SJSA1 (cell line): ENCODE measurements at places on chromosomes 2 and 18. TPM values are rescaled to one million over a fixed set of nuclear protein-coding genes. Genes with fewer than 3 reads are reported as not detected.

DNA sequence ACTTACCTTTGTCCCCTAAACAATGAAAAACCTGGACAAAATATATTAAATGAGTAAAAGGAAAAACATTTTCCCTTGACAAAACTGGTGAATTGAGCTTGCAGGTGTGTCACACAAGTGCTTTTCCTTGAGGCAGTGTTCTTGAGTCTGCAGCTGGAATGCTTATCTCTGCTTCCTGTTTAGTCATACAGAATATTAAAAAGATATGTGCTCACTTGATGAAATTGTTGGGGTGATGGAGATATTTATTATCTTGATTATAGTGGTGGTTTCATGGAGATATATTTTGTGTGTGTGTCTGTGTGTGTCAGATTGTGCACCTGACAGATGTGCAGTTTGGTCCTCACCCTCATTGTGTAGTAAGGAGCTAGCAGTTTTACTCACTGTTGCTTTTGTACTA lies 3.3 kb downstream of the TAF1B start:
- no peaks in the 10 kb centered on the region for H3K27me3 ChIP-seq
- peaks cover 56% of the 10 kb centered on the region for H3K36me3 ChIP-seq
- DNase-seq: no peak
- H3K4me3 ChIP-seq: no peak overlapping the region

GRCh38 chr18:8548186-8548585 lies 61.1 kb upstream of the RAB12 start:
- no peak overlapping the region for H3K4me3 ChIP-seq
- H3K27ac ChIP-seq: no peak overlapping the region
- H3K36me3 ChIP-seq: no peaks in the 10 kb centered on the region
- peaks cover 25% of the 10 kb centered on the region for H3K27me3 ChIP-seq
- no peak for DNase-seq

The C2orf81 gene
- total RNA-seq: 0.34 and 1.3 TPM in 2 replicates

DNA sequence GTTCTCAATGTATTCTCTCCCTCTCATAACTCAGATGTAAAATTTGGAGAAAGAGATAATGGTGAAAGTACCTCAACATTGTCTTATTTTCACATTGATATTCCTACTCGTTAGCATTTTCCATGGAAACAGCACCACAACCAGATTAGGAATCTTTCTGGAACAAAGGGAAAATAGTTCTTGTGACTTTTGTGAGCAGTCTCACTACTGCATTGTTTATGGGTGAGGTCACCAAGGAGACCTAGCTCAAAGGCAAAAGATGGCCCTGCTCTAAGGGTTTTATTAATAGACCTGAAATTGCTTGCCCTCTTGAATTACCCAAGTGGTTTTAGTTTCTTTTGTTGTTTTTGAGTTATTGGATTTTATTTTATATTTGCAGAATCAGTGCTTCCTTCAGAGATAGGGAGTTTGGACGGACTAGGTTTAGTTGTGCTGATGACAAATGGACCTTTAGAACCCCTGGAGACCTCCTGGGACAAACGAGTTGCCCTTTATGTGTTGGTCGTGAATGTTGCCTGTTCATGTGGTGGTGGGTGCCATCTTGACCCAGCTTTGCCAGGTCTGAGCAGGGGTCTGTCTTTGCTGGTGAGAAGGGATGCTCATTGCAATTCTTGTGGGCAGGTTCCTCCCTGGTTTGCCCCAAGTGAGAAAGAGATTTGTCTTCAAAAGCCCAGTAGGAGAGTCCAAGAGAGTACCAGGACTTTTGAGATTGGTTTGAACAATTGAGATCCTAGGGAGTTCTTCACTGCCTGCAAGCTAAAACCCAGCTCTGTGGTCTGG lies 58.1 kb downstream of the INPP4A start:
- peaks cover 27% of the 10 kb centered on the region for H3K4me1 ChIP-seq
- peak overlapping the region; percentile 84 for H3K27ac ChIP-seq
- DNase-seq: peak; percentile 61

DNA sequence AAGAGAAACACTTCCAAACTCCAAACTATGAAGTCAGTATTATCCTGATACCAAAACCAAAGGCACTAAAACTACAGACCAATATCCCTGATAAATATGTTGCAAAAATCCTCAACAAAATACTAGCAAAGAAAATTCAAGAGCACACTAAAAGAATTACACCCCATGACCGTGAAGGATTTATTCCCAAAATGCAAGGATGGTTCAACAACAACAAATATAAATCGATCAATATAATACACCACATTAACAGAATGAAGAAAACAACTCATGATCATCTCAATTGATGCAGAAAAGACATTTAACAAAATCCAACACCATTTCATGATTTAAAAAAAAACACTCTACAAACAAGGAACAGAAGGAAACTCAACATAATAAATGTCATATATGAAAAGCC lies 50.5 kb downstream of the IWS1 start:
- no peaks in the 10 kb centered on the region for H3K4me1 ChIP-seq
- no peaks in the 10 kb centered on the region for H3K27me3 ChIP-seq
- H3K27ac ChIP-seq: no peak overlapping the region
- H3K4me3 ChIP-seq: no peak overlapping the region
- H3K36me3 ChIP-seq: peaks cover 13% of the 10 kb centered on the region
- DNase-seq: no peak

The TNFRSF11A gene
- not detected in 2 replicates for total RNA-seq

DNA sequence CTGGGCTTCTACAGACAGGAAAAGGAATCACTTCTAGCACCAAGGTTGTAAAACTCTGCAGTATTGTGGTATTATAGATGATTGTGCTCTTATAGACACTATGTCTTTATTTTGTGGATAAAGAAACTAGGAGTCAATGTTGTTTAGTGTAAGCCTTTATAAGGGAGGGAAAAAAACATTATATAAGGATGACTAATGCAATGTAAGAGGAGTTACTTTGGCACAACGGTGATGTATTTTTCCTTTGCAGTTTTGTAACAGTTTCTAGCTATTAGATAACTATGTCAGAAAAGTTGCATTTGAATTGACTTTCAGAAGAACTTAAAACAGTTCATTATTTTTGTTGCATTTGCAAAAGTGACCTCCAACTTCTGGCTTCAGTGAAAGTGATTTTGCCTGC lies 545.4 kb downstream of the CCDC85A start:
- no peak for DNase-seq
- H3K27me3 ChIP-seq: no peaks in the 10 kb centered on the region
- no peak overlapping the region for H3K4me3 ChIP-seq

GRCh38 chr2:185919155-185919554 lies 180.6 kb downstream of the FSIP2 start:
- no peak for DNase-seq
- H3K27me3 ChIP-seq: no peaks in the 10 kb centered on the region
- no peak overlapping the region for H3K4me3 ChIP-seq
- no peaks in the 10 kb centered on the region for H3K36me3 ChIP-seq
- H3K27ac ChIP-seq: no peak overlapping the region
- H3K4me1 ChIP-seq: no peaks in the 10 kb centered on the region

- H3K4me1 ChIP-seq: no peaks in the 10 kb centered on the region
- DNase-seq: no peak
- H3K27ac ChIP-seq: no peak overlapping the region
Observed at GRCh38 chr2:75729861-75730260, 19.1 kb upstream of the GCFC2 start.
